Lower lobe of right lung (tissue), 2 donors: ENCODE measurements at places on chromosomes 1 and 21. TPM values are rescaled to one million over a fixed set of nuclear protein-coding genes. Genes with fewer than 3 reads are reported as not detected.

The F3 gene
- 62.4 TPM for total RNA-seq

The SLAMF9 gene
- total RNA-seq = not detected

The CYP4X1 gene
- total RNA-seq = 12.8 TPM

The NBPF20 gene
- total RNA-seq = 2.4 TPM

The PRKCZ gene
- total RNA-seq = 97.6 TPM

- peak; percentile 91 for DNase-seq
- H3K4me3 ChIP-seq = peak within 1 kb of the TSS; percentile 86
- H3K36me3 ChIP-seq = peaks cover 4% of the 10 kb centered on the region
- H3K4me1 ChIP-seq = peaks cover 18% of the 10 kb centered on the region
- peak within 1 kb of the TSS; percentile 79 for H3K27ac ChIP-seq
Measured at GRCh38 chr1:54886724-54887664, at the start of gene DHCR24. DHCR24 (minus strand) TSS chr1:54887195; CDS start chr1:54887119, 76 bp downstream.

- H3K4me3 ChIP-seq = no peak overlapping the region
- no peaks in the 10 kb centered on the region for H3K36me3 ChIP-seq
- no peaks in the 10 kb centered on the region for H3K27me3 ChIP-seq
- H3K4me1 ChIP-seq = no peaks in the 10 kb centered on the region
- no peak overlapping the region for H3K27ac ChIP-seq
- no peak for DNase-seq
Measured at GRCh38 chr1:107079249-107079648, 22.8 kb downstream of the PRMT6 start.

- H3K4me3 ChIP-seq = no peak overlapping the region
- H3K4me1 ChIP-seq = no peaks in the 10 kb centered on the region
- no peak for DNase-seq
Measured at GRCh38 chr1:162118063-162118462, 48.6 kb downstream of the NOS1AP start.

DNA sequence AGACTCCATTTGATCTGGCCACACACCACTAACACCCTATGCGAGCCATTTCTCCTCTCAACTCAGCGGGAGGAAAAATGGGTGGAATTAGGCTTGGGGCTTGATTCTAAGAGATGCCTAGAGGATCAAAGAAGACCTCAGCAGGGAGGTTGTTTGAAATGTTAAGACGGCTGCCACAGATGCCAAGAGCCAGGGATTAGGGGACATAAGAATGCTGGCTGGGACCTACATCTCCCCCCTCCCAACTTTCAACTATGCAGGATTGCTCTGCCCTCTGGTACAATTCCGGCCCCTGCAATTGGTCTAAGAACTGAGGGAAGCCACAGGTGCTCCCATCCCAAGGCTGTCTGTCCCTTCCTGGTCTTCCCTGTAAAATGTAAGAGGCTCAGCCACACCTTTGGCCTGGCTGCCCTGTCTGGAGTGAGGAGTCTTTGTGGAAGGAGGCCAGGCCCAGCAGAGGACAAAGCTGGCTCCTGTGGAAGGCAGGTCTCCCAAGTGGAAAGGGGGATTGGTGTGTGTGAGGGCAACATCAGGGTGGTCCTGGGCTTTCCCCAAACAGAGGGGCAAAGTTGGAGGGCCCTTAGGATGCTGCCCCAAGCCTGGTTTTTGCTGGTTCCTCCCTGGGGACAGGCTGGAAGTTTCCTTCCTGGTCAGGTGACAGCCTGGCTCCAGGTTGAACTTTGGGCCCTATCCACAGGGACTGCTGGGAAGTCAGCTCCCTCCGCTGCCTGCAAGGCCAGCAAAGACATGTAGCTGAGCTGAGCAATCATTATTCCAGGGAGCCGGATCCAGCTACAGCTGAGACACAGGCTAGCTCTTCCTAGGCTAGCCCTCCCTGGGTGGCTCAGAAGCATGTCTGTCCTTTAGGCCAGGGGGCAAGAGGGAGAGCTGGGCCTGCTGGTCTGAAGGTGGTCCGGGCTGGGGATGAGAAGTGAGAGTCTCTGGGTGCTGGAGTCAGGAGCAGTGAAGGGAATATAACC, 34.5 kb upstream of the SYNC start:
- no peak for DNase-seq
- H3K27ac ChIP-seq = no peak overlapping the region
- no peaks in the 10 kb centered on the region for H3K27me3 ChIP-seq
- no peaks in the 10 kb centered on the region for H3K36me3 ChIP-seq

DNA sequence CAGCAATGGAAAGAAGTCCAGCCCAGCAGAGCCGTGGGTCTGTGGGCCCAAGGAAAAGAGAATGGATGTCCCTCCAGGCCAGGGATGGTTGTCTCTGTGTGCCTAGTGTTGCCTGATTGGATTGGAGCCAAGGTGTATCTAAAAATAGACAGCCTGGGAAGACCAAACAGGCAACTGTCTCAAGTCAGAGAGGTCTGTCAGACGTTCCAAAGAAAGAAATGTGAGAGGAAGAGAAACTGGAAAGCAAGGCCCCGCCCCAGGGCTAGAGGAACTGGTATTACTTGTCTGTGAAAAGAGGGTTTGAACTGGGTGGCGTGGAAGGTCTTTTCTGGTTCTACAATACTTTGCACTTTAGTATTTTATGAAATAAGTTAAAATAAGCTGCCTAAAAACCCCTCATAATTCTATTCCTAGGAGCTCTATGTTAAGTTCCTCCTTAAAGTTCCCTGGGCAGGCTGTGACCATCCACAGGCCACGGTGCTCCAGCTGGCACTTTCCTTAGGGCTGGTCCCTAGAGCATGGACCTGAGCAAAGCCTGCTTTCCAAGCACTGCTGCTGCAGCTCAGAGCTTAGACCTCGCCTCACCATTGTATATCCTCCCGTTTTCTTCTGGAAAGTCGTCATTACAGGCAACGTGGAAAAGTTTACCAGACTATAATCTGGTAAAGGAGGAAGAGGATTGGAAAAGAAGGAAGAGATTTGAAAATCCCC, 151.6 kb downstream of the DISC1 start:
- H3K27ac ChIP-seq = peak overlapping the region; percentile 8
- peak; percentile 56 for DNase-seq
- no peak overlapping the region for H3K4me3 ChIP-seq
- H3K4me1 ChIP-seq = peaks cover 20% of the 10 kb centered on the region
- no peaks in the 10 kb centered on the region for H3K36me3 ChIP-seq

- no peak overlapping the region for H3K27ac ChIP-seq
- no peak for DNase-seq
- no peaks in the 10 kb centered on the region for H3K36me3 ChIP-seq
- no peak overlapping the region for H3K4me3 ChIP-seq
- no peaks in the 10 kb centered on the region for H3K4me1 ChIP-seq
- no peaks in the 10 kb centered on the region for H3K27me3 ChIP-seq
Measured at GRCh38 chr1:68890736-68891135, 393.9 kb upstream of the DEPDC1 start.

DNA sequence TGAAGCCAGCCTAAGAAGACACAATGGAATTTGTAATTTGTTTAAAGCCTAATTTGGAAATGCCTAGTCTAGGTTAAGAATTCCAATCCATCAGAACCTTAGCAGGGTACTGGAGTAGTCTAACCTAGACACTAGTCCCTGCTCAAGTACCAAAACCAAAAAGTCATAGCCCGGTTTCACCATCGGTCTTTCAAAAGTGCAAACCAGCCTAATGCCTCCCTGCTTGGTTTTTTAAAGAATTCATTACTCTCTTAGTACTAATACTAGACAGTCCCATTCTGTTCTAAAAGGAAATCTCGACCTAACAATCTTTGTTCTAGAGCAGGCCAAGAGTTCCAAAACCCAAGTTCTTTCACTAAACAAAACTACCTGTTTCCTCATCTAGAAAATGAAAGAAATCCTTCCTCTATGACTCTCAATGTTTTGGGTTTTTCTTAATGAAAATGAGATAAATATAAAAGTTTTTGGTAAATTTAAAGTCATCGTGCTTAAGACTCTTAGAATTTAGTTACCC, 2.6 kb downstream of the PUM1 start:
- peaks cover 40% of the 10 kb centered on the region for H3K4me1 ChIP-seq
- DNase-seq = no peak
- peaks cover 16% of the 10 kb centered on the region for H3K36me3 ChIP-seq
- peak overlapping the region; percentile 88 for H3K4me3 ChIP-seq
- peak overlapping the region; percentile 96 for H3K27ac ChIP-seq
- H3K27me3 ChIP-seq = no peaks in the 10 kb centered on the region

- no peak for DNase-seq
- no peak overlapping the region for H3K4me3 ChIP-seq
- no peak overlapping the region for H3K27ac ChIP-seq
- no peaks in the 10 kb centered on the region for H3K27me3 ChIP-seq
- H3K4me1 ChIP-seq = no peaks in the 10 kb centered on the region
Measured at GRCh38 chr21:32687643-32688345, 40.0 kb downstream of the SYNJ1 start.

DNA sequence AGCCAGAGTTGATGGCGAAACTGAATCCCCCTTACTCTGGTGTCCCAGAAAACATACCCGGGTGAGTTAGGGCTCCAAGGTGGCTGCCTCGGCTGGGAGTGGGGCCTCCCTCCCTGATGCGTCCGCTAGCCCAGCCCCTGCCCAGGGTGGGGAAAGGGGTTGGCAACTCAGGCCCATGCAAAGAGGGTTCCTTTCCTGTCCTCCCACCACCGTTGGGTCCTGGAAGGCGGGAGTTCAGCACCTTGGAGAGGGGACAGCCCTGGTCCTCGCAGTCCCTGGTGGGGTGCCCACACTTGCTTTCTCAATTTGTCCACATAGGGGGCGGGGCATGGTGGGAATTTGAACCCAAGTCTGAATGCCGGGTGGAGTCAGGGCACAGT, 6.1 kb downstream of the SRM start:
- peaks cover 5% of the 10 kb centered on the region for H3K4me1 ChIP-seq
- no peak overlapping the region for H3K27ac ChIP-seq
- peaks cover 27% of the 10 kb centered on the region for H3K36me3 ChIP-seq
- H3K27me3 ChIP-seq = no peaks in the 10 kb centered on the region
- H3K4me3 ChIP-seq = no peak overlapping the region

DNA sequence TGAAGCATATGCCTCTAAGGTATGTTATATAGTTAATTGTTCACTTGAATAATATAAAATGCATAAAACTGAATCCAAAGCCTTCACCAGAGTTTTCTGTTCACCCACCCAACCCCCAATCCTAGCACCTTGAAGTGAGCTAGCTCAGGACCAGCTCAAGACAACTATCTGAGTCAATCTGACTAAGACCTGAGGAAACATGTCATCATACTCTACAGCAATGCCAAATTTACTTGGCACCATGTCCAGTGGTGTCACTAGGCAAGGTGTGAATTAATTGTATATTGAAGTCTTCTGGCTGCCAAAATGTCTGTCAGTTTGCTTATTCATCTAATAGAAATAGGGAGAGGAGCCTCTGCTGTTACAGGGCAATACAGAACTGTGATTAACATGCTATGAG, 3.8 kb downstream of the DNASE2B start:
- no peaks in the 10 kb centered on the region for H3K36me3 ChIP-seq
- H3K4me1 ChIP-seq = no peaks in the 10 kb centered on the region

GRCh38 chr1:34199927-34200326, 23.2 kb downstream of the C1orf94 start:
- no peak overlapping the region for H3K4me3 ChIP-seq

- no peaks in the 10 kb centered on the region for H3K27me3 ChIP-seq
- H3K4me1 ChIP-seq = peaks cover 58% of the 10 kb centered on the region
- H3K36me3 ChIP-seq = peaks cover 10% of the 10 kb centered on the region
- no peak for DNase-seq
- no peak overlapping the region for H3K27ac ChIP-seq
- no peak overlapping the region for H3K4me3 ChIP-seq
Measured at GRCh38 chr1:24801176-24801575, 55.9 kb downstream of the CLIC4 start.

- no peaks in the 10 kb centered on the region for H3K4me1 ChIP-seq
- H3K27me3 ChIP-seq = no peaks in the 10 kb centered on the region
- no peak overlapping the region for H3K27ac ChIP-seq
- H3K4me3 ChIP-seq = no peak overlapping the region
- DNase-seq = no peak
Measured at GRCh38 chr1:199182186-199182843, 543.5 kb downstream of the PTPRC start.

DNA sequence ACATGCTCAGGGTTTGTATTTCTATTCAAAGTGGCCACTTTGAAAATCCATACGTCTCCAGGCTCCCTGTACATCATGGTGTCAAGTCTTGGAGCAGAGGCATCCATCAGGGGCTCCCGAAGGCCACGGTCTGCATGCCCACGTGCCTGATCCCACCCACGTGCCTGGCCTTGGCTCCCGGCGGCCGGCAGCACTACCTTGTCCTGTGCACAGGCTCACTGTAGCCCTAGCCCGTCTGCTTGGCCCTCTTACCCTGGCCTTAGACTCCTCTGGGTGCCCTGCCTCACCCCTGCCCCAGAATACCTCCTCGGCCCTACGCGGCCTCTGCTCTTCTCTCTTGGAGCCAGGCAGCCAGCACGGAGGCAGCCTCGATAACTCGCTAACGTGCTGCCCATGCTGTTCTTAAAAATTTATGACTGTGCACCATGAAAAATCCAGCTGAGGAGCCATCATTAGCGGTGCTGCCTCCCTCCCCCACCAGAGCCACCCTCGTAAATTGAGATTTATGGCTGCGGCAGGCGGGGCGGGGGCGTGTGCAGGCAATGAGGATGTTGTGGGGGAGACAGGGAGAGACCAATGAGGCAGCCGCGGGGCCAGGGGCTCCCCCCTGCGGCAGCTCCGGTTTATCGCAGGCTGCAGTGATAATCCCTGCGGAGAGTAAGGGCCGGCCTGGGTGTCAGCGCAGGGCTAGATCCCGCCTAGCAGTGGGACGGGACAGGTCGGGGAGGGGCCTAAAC, 24.6 kb downstream of the DMAP1 start:
- peaks cover 8% of the 10 kb centered on the region for H3K4me1 ChIP-seq
- peaks cover 4% of the 10 kb centered on the region for H3K36me3 ChIP-seq
- peak; percentile 63 for DNase-seq
- H3K27me3 ChIP-seq = no peaks in the 10 kb centered on the region

DNA sequence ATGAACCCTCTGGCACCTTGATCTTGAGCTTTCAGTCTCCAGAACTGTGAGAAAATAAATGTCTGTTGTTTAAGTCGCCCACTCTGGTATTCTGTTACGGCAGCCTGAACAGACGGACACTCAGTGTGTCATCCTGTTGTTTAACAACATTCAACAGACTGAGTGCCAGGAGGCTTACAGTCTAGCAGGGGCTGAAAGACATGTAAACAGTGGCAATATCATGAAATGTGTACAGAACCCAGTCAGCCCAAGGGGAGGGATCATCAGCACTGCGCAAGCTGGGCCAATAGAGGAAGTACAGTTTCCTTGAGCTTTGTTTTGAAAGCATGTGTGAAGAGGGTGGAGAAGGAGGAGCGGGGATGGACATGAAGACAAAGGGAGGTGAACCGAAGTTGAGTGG, 13.6 kb downstream of the DIP2A start:
- H3K27me3 ChIP-seq = no peaks in the 10 kb centered on the region
- no peak for DNase-seq
- no peak overlapping the region for H3K4me3 ChIP-seq
- no peak overlapping the region for H3K27ac ChIP-seq
- H3K4me1 ChIP-seq = peaks cover 9% of the 10 kb centered on the region
- no peaks in the 10 kb centered on the region for H3K36me3 ChIP-seq
